ENCODE measurements at places on chromosomes 3 and 15.

GRCh38 chr3:23438657-23439056 is 235.5 kb downstream of the UBE2E2 start:
- no peak for DNase-seq

DNA sequence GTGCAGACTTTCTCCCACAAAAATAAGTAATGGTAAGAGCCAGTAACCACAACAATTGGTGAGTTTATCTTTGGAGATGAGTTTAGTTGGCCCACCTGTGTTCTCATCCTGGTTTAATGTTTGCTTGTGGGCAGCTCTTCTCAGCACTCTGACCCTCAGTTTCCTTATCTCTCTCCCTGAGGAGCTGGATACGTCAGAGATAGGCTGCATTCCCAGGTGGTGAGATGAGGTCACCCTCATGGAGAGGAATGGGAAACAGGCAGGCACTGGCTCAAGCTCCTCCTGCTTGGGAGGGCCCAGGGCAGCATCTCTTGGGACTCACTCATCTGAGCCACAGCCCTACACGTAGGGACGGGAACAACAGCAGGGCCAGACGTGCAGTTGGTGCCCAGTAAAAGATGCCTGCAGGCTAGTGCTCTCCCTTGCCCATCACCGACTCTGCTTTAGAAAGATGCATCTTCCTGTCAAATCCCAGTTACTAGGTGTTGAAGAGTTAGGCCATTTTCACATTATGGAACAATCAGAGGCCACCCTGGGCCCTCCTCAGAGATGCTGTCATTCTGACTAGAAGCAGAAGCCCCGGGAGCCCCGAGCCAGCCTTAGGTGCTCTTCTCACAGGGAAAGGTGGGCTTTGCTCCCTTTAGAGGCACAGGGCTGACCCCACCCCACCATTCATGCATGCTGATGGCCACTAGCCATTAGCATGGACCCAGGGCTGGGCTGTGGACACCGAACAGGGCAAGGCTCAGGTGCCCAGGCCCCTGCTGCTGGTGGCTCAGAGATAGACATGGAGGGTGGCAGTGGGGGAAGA is 59.7 kb downstream of the GRIP2 start:
- peak; percentile 83 for DNase-seq

- DNase-seq = no peak
Observed at GRCh38 chr3:131608296-131608695, 105.5 kb upstream of the MRPL3 start.

DNA sequence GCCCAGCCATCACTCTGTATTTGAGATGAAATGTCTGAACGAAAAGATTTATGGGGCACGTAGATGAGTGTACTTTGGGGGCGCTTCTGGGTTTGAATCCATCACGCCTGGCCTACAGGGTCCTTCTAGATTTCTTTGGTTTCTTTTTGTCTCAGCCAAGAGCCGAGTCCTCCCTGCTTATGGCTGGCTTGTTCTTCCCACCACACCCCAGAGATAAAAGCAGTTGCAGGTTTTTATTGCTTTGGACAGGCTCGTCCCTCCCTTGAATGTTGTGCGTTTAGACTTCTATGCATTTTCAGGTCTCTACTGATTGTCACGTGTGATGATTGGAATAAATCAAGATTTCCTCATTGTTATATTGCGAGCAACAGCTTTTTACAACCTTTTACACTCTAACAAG is 104.8 kb upstream of the CHRNA7 start:
- DNase-seq = no peak

DNA sequence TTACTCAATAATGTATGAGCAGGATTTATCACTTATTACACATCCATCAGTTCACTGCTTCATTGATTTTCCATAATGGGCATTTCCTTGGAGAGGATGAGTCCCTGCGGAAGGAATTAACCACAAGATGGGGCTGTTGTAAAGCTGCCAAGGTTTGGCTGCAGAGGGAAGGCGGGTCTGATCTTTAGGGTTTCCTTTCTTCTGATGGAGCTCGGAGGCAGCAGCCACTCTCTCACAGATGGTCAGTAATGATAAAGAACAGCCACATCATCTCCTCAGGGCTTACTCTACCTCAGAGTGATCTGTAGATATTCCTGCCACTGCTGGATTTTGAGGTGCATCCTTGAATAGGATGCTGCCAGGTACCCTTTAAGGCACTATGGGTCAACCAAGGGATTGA is 115.2 kb downstream of the USP13 start:
- DNase-seq = peak; percentile 72

DNA sequence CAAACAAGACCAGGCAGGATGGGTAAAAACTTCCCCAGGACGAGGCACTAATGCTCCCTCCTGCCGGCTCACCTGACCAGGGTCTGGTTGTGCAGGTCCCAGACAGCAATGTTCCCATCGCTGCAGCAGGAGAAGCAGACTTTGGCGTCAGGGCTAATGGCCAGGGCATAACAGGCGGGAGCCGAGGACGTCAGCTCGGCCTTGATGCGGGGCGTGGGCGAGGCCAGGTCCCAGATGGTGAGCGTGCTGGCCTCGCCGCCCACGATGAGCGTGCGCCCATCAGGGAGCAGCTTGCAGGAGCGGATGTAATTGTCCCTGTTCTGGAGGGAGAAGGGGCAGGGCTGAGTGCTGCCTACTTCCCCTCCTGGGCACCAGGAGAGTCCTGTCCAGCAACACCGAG is 43.4 kb downstream of the TLE3 start:
- DNase-seq = no peak

DNA sequence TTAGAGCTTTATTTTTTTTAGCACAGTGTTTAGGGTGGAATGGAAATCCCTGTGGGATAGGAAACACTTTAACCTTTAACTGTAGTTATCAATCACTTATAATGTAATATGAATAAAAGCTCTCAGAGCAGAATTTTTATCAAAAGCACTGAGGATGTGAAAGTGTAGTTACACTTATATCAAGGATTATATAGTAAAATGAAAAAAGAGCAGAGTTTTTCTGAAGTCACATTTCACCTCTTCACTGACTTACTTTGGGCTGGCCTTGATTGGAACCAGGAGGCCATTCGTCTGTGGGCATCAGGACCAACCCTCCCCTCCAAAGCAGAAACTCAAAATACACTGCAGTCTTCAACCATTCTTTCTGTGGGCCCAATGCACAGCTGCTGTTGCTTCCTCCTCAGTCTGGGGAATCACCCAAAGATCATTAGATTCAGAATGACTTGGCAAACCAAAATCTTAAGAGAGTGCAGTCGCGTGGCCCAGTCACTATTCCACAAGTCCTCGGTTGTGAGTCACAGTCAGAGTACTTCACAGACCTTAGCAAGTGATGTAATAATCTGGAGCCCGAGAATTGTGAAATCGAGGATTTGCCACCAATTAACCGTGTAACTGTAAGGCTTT is 132.6 kb upstream of the COL8A1 start:
- DNase-seq = peak; percentile 94

DNA sequence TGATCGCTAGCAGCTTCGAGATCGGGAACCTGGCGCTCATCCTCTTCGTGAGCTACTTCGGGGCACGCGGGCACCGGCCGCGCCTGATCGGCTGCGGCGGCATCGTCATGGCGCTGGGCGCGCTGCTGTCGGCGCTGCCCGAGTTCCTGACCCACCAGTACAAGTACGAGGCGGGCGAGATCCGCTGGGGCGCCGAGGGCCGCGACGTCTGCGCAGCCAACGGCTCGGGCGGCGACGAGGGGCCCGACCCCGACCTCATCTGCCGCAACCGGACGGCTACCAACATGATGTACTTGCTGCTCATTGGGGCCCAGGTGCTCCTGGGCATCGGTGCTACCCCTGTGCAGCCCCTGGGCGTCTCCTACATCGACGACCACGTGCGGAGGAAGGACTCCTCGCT is 62.5 kb downstream of the SLCO3A1 start:
- no peak for DNase-seq

- DNase-seq = no peak
Observed at GRCh38 chr3:178181784-178182183, 354.5 kb upstream of the KCNMB2 start.

DNA sequence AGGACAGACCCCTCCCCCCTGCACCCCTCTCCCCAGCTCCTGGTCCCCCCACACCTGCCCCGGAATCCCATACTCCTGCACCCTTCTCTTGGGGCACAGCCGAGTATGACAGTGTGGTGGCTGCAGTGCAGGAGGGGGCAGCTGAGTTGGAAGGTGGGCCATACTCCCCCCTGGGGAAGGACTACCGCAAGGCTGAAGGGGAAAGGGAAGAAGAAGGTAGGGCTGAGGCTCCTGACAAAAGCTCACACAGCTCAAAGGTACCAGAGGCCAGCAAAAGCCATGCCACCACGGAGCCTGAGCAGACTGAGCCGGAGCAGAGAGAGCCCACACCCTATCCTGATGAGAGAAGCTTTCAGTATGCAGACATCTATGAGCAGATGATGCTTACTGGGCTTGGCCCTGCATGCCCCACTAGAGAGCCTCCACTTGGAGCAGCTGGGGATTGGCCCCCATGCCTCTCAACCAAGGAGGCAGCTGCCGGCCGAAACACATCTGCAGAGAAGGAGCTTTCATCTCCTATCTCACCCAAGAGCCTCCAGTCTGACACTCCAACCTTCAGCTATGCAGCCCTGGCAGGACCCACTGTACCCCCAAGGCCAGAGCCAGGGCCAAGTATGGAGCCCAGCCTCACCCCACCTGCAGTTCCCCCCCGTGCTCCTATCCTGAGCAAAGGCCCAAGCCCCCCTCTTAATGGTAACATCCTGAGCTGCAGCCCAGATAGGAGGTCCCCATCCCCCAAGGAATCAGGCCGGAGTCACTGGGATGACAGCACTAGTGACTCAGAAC is 9.8 kb downstream of the MAP1A start:
- no peak for DNase-seq

DNA sequence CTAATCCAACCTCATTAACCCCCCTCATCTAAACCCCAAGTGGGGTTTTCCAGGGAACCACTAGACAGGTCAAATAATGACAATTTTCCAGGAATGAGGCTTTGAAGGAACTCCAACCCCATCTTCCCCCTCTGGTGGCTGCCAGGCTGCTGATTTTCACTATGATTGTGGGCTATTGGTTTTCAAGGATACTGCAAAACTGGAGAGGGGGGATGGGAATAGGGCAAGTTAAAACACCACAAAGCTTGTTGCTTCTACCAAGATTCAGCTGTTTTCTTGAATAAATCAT is 10.4 kb upstream of the ZNF662 start:
- DNase-seq = no peak

DNA sequence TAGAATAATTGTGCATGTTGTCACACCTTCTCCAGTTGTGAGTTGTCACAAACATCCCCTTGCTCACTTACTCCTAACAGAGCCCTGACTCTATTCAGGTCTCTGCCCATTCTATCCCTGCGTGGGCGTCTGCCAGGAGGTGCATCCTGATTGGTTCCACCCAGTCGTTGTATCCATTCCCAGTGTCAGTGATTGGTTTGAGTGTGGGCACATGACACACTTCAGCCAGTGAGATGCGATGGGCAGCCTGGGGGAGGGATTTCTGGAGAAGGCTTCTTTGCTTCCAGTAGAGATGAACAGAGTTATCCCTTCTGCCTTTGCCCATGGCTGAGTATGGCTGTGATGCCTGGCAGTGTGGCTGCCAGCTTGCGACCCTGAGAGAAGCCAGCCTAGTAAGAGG is 18.7 kb downstream of the PXYLP1 start:
- DNase-seq = no peak

- DNase-seq = peak; percentile 90
Observed at GRCh38 chr3:65963787-65964677, 74.7 kb downstream of the MAGI1 start.

DNA sequence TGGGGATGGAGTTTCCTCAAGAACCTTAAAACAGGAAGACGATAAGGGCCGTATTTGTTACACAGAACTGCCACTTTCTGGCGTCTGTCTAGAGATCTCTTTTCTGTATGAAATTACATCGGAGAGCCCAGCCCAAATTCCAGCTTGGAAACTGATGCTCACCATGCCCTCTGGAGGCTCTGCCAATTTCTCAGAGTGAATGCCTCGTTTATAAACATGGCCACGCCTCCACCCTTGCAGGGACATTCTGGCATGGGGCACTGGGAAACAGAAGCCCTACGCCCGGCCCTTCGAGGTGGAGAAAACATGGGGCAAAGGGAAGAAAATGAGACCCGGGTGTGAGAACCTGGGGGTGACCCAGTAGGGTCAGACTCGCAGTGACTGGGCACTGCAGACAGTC is 53.4 kb upstream of the SEC13 start:
- no peak for DNase-seq

GRCh38 chr3:68056556-68056955 is 402.1 kb upstream of the SUCLG2 start:
- DNase-seq = no peak

GRCh38 chr3:108319428-108320082 is 23.2 kb downstream of the HHLA2 start:
- no peak for DNase-seq

DNA sequence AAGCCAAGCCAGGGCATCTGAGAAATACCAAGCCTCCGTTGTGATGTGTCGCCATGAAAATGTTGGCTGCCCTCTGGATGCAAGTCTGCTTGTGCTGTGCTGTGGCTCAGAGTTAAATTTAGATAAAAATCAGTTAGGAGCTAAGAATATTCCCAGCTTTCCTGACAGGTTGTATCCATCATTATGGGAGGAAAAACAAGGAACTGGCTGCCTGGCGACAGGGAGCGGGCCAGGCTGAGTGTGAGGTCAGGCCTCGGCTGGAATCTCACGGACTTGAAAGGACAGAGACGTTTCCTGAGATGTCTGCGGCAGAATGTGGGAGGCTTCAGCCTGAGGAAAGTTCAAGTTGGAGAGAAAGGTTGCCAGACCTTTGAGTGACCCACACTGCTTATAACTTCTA is 213.8 kb downstream of the THSD4 start:
- peak; percentile 90 for DNase-seq

DNA sequence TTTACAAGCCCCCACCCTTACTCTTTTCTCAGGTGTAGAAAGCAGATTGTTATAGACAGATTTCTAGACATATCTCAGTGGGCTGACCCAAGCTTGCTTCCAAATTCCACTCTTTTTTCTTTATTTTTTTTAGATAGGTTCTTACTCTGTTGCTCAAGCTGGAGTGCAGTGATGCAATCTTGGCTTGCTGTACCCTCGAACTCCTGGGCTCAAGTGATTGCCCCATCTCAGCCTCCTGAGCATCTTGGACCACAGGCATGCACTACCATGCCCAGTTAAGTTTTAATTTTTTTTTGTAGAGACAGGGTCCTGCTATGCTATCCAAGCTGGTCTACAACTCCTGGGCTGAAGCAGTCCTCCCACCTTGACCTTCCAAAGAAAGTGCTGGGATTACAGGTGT is 53.5 kb upstream of the ADAMTS9 start:
- peak; percentile 60 for DNase-seq

DNA sequence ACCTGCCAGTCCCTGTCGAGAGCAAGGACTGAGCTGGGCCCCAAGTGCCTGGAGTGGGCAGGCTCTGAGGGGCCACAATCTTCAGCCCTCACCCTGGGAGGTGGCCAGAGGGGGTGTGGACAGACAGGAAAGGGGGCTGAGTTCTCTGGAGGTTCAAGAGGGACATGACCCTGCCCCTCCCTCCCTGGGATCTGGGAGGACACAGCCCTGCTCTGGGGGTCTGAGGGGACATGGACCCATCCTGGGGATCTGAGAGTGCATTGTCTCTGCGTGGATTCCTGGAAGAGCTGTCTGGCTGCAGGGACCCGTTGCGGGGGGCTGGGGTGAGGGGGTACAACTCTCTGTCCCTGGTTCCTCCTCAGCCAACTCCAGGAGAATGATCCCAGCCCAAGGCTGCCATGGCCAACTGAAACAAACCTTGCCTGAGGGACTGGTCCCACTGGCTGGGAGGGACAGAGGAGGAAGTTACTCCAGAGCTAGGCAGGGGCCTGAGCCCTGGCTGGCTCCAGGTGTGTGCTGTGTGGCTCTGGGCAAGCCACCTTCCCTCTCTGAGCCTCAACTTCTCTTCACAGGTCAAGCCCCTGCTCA is 29.0 kb downstream of the PTH1R start:
- no peak for DNase-seq

Measured in fibroblast of the aortic adventitia (primary cell).